Fibroblast of mammary gland (primary cell): ENCODE measurements at places on chromosomes 11 and 22.

- DNase-seq: no peak
Measured at GRCh38 chr22:32571761-32572160, 97.2 kb downstream of the FBXO7 start.

- no peak for DNase-seq
Measured at GRCh38 chr22:30048681-30049080, 31.6 kb upstream of the HORMAD2 start.

DNA sequence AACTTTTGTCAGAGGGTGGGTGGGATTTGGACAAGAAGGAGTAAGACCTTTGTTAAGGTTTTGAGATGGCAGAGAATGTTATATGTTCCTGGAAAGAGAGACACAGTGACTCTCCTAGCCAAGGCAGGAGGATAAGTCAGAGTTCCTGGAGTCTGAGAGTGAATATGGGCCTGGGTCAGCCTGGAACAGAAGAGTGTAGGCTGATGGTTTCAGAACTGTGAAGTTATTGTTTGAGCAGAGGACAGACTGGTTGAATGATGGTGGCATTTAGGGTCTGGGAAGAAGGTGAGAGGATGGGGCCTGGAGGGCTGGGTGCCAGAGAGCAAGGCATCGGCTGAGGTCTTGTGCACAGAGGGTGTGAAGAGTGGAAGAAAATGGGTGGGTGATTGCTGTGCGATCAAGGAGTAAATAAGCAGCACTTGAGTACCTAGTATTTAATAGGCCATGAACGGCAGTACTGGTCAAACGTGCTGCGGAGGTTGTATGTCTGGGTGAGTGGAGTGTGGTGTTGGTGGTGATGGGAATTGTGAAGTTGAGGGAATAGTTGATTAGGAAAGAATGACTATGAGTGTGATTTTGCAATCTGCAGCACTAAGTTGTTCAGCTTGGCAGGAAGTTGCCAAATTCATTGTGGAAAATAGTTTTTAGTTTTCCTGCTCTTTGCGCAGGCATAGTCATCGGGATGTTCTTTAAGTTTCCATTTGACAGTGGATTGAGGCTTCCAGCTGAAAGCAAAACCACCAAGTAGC is 1.8 kb downstream of the PANX1 start:
- DNase-seq: peak; percentile 96

DNA sequence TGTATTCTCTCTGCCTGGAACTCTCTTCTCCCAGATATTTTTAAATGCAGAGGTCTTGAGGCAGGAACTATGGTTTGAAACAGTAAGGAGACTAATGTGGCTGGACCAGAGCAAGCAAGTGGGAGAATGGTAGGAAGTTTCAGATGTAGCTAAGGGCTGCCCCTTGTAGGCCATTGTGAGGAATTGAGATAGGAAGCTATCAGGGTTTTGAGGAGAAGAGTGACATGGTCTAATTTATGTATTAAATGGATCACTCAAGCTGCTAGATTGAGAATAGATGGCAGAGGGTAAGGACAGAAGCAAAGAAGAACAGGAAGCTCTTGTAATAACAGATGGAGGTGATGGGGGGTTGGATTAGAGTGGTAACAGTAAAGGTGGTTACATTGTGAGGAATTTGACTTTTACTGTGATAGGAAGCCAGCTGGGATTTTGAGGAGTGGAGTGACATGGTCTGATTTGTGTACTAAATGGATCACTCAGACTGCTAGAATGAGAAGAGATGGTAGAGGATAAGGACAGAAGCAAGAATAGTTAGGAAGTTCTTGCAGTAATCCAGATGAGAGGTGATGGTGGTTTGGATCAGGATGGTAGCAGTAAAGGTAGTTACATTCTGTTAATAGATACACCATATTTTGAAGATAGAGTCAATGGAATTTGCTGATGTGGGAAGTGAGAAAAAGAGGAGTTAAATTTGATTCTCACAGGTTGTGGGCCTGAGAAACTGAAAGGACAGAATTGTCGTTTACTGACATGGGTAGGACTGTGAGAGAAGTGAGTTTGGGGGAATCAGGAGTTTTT is 63.0 kb downstream of the HIPK3 start:
- no peak for DNase-seq

GRCh38 chr11:134901542-134901941 is 489.5 kb upstream of the B3GAT1 start:
- DNase-seq: no peak

DNA sequence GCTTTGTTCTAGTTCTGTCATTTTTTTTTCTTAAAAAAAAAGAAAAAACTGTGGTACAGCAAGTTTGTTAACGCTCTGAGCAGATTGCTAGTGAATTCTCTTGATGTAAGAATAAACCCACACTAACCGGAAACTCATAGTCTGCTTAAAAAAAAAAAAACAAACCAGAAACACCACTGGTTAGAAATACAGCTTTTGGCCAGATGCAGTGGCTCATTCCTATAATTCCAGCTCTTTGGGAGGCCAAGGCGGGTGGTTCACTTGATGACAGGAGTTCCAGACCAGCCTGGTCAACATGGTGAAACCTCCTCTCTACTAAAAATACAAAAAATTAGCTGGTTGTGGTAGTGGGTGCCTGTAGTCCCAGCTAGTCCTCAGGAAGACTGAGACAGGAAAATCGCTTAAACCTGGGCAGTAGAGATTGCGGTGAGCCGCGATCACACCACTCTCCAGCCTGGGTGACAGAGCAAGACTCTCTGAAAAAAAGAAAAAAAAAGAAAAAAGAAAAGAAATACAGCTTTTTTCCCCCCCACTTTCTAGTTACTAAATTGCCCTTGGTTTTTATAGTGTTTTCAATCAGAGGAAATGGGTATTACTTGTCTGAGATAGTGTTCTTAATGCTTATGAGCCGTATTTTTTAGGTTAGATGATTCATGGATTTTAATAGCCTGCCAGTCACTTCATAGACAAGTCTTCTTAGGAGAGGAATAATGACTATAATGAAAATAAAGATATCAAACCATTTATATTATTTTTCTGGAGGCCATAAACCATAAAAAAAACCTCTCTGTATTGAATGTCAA is 222.8 kb downstream of the DDX10 start:
- peak; percentile 42 for DNase-seq

GRCh38 chr22:40764763-40765441 is 54.2 kb downstream of the SLC25A17 start:
- peak; percentile 57 for DNase-seq

DNA sequence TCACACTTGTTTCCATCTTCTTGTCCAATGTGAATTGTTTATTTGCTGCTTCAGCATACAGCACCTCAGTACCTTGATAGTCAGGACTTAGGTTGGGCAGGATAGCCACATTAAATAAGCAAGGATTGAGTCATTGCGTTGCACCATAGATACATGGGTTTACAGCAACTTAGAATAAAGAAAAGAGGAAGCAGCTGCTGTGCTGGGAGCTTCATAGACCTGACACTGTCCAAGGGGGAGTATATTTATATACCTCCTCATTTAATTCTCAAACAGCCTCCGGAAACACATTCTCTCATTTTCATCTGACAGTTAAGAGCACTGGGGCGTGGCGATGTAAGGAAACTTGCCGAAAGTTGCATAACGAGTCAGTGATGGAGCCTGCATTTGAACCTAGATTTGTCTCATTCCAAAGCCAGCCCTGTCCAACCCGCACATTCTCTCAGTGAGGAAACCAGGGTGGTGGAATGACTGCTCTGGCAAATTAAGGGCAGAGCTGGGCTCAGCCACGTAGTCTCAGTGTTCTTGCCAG is 42.2 kb downstream of the UBASH3B start:
- DNase-seq: peak; percentile 55

GRCh38 chr22:22754268-22754657 is 109.8 kb downstream of the GGTLC2 start:
- no peak for DNase-seq

GRCh38 chr22:23696326-23696851 is 5.6 kb downstream of the RGL4 start:
- DNase-seq: no peak

- peak; percentile 59 for DNase-seq
Measured at GRCh38 chr11:122863704-122864326, 18.7 kb upstream of the JHY start.

- DNase-seq: no peak
Measured at GRCh38 chr11:67545280-67545679, 22.0 kb upstream of the CABP2 start.

DNA sequence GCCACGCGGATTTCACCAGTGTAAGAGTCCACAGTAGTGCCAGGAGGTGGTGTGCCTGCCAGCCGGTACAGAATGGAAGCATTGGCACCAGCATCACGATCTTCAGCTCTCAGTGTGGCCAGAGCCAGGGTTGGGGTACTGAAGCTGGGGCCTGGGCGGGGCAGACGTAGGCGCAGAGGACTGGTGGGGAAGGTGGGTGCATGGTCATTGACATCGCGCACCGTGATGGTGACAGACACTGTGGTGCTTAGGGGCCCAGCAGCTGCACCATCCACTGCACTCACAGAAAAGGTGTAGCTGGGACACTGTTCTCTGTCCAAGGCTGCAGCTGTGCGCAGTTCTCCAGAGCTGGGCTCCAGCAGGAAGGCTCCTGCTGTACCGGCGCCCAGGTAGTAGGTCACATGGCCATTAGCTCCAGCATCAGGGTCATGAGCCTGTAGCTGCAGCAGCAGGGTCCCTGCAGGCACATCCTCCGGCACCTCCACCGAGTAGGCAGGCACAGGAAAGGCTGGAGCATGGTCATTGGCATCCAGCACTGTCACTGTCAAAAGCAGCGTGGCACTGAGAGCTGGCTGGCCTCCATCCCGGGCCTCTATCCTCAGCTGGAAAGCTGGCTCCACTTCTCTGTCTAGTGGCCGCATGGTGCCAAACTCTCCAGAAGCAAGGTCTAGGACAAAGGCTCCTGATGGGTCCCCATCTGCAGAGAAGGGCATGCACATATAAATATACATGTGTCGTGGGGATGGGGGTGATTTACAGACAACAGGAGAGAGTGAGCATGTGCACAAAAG is 7.9 kb upstream of the TPP1 start:
- no peak for DNase-seq

GRCh38 chr11:130534551-130534950 is 86.1 kb downstream of the ADAMTS15 start:
- no peak for DNase-seq

DNA sequence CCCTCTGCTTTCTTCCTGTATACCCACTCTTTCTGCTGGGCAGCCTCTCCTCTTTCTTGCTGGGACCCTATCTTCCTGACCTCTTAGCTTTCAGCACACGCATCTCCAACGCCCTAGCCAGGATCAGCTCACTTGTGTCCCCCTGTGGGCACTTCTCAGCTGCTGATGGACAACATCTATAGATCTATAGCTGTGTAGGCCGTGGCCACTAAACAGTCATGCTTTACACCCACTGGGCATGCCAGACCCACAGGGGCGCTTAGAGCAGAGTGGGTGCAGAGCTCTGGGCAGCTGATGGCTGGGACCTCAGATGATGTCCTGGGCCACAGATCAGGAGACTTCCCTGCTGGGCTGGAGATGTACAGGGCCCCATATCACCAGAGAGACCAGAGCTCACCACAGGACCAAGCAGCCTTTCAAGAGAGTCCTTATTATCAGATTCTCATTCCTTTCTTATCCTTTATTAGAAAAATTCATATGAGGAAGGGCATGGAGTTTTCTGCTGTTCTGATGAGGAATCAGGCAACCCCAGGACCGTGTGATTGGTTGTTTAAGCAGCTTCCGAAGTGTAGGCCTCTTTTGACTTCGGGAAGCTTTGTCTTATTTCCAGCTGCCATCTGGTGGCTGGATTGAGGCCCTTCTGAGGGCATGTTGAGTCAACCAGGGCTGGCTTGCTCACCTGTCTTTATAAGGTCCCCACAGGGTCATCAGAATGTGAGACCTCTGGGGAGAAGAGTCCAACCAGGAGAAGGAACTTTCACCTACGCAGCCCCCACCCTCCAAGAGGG is 60.5 kb downstream of the OSBP2 start:
- DNase-seq: peak; percentile 85

DNA sequence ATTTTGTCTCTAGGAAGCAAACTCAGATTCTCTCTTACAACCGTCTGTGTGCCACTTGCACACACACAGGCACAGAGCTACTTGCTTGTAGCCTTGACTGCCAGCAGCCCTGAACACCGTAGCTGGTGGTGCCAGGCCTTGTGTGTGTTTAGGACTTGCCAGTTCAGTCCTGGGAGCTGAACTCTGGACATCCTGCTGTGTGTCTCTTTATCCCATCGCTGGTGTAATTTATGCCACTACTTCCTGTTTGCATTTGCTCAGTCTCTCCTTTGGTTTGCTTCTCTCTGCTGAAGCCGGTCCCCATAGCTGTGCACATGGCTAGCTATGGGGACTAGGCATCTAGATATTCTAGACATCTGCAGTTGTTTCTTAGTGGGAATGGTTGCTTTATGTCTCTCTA is 24.0 kb downstream of the MARK2 start:
- DNase-seq: no peak
